ENCODE measurements at places on chromosomes 1 and 21.
A peak's percentile ranks its signal among the peaks of the same experiment; 100 is the strongest.

DNA sequence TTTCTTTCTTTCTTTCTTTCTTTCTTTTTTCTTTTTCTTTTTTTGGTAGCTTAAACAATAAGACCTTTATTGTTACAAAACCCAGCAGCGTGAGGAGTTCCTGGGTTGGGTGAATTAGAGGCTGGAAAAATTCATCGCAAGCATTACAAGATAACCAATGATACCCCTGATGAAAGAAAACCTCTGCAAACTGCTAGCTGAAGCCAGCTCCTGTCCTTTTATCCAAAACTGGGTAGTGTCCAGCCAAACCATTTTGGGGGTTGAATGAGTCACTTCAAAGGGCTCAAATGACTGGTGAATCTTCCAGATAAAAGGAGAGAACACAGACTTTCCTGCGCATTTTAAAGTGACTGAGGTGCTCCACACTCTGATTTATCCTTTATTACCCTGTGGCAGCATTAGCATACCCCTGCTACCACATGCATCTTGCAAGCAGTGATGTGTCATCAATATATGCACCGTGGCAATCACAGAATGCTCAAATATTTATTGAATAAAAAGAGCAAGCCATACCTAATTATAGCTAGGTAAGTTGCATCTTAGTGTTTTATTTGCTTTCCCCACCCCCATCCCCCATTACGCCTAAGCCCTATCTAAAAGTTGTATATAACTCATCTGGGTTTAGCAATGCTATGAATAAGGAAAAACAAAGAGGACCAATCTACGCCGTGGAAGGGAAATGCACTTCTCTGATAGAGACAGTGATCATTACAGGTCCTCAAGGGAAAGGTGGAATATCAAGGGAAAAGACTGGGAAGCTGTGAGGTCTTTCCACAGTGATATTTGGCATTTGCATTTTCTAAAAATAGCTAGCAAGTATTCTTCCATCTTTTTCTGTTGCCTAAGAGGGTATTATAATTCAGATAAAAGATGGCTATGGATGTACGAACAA, 32.4 kb upstream of the CEP350 start:
- DNase-seq = no peak

DNA sequence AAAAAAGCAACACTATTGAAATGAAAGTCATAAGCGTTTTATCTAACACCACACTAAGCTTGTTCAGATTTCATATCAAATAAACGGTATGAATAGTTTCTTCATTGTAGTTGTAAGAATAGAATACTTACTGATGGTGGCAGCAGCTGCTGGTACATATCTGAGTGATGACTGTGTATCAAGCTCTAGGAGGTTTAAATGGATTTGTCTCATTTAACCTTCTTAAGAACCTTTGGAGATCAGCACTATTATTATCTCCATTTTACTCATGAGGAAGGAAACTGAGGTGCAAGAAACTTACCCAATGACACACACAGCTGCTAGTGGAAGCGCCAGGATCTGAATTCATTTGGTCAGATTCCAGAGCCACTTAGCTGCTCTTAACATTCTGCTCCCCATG, 104.0 kb downstream of the EIF4G3 start:
- DNase-seq = peak; percentile 35

DNA sequence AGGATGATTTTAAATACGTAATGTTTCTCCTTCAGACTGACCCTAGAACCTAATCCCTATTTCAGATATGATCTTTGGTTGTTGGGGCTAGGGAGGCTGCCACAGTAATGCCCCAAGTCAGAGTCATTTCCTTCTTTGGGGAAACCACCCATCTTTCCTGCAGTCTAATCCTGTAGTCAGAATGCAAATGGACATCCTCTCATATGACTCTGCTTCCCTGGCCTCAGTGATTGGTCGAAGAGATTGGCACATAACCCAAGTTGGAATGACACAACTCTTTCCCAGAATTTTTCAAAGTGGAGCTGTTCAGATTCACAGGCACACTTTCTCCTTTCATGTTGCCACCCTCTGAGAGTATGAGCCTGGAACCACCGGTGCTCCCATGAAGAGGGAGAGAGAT, 58.8 kb upstream of the ZNF644 start:
- DNase-seq = no peak

- DNase-seq = peak; percentile 86
Measured at GRCh38 chr1:111481387-111482221, 7.8 kb downstream of the C1orf162 start.

- no peak for DNase-seq
Measured at GRCh38 chr1:234400773-234401172, 27.5 kb downstream of the COA6 start.

- no peak for DNase-seq
Measured at GRCh38 chr1:39569034-39569433, 7.6 kb downstream of the PABPC4 start.

GRCh38 chr1:226577401-226578180, 29.0 kb downstream of the STUM start:
- no peak for DNase-seq

GRCh38 chr21:45971616-45972352, 9.8 kb upstream of the COL6A1 start:
- no peak for DNase-seq

GRCh38 chr1:60950224-60951063, 131.9 kb upstream of the NFIA start:
- DNase-seq = no peak

DNA sequence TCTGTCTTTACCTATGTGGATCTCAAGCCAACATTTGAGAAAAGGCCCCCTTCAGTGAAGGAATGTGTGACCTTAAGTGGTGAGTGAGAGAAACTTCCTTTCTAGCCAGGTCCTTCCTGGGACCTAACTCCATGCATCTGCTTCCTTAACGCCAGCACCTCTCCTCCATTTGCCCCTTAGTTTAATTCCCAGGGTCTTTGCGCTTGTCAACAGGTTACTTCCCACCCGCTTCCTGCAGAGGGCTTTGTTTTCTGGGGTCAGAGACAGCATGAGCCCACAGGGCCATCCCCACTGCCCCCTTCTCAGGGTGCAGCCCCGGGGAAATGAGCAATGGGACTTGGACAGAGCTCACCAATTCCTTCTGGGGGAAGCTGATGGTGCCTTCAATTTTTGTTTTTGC, 54.8 kb downstream of the EVA1C start:
- no peak for DNase-seq

- DNase-seq = no peak
Measured at GRCh38 chr1:67367370-67368045, 59.8 kb downstream of the IL12RB2 start.

GRCh38 chr21:45998276-45998701, 16.7 kb downstream of the COL6A1 start:
- DNase-seq = no peak

DNA sequence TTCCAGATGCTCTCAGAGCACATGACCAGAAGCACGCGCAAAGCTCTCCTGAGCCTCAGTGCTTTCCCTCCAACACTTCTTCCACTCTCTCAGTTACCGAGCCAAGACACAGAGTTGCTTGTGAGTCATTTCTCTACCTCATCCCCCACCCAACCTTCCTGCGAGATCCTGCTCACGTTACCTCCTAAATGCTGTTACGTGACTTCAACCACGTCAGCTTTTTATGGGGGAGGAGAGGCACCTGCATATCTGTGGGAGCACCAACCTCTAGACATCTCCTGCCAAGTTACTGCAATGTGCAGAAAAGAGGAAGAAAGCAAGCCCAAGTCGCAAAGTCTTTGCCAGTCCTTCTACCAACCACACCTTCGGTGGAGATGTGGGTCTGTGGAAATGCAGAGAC, 27.2 kb upstream of the ERG start:
- DNase-seq = no peak

GRCh38 chr1:64236541-64236954, 33.1 kb downstream of the UBE2U start:
- DNase-seq = no peak

- DNase-seq = no peak
Measured at GRCh38 chr1:229699613-229700267, 73.7 kb downstream of the URB2 start.

DNA sequence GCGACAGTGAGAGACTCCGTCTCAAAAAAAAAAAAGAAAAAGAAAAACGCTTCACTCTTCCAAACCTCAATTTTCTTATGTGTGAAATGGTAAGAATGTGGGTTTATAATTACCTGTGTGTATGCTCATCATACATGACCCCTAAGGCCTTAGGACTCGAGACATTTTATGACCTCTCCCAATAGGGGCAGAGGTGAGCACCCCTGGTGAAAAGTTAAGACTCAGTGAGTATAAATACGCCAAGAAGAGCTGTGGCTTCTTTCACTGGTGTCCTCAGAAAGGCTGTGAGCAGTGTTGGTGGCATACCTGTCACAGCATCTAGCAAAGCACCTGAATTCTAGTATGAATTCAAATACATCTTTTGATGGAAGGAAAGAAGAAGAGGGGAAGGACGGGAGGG, 7.8 kb upstream of the FCMR start:
- DNase-seq = no peak

DNA sequence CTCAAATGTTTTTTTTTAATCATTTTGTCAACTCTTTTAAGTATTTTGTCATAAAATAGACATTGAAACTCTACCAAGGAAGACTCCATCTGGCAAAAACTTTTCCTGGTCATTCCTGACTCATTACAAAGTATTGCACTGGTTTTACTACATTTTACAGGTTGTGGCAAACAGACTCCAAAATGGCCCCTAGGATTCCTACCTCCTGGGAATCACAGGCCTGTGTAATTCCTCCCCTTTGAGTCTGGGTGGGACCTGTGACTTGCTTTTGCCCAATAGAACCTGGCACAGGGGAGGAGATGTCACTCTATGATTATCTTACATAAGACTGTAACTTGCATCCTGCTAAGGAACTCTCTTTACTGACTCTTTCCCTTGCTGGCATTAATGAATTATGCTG, 123.6 kb upstream of the KCNJ6 start:
- DNase-seq = no peak

- DNase-seq = no peak
Measured at GRCh38 chr1:51897699-51898031, 19.1 kb upstream of the NRDC start.

DNA sequence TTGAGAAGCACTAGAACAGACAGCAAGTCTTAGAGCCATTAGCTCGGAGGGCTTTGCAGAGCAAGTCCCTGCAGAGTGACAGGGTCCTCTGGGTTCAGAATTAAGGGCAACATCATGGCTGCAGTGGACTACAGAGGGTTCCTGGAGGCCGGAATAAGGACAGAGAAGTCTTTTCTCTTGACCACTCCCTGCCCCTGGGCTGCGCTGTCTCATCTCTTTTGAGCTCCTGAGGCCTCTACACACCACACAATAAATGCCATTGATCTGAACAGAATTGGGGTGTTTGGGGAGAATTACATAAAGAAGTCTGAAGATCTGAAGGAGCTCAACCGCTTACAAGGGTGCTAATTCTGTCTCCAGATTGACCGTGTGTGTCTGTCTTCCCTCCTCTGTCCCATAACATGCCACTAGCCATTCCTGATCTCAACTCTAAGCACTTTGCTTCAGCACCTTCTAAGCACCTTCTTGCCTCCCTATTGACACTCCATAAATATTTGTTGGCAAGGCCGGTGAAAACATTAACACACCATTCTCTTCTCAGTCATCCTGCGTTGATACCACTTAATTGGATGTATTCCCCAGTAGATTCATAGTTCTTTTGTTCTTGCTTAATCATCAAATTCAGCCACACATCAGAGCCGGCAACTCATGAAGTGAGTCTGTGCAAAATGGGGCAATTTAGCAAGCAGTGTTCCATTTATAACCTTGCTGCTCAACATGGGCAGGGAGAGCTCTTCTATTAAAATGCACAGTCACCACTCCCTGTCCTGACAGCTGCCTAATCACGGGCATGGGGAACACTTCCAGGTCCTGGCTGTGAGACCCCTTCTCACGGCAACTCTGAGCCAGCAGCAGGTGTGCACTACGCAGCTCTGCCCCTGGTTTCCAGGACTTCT, 49.7 kb downstream of the NMNAT2 start:
- no peak for DNase-seq

DNA sequence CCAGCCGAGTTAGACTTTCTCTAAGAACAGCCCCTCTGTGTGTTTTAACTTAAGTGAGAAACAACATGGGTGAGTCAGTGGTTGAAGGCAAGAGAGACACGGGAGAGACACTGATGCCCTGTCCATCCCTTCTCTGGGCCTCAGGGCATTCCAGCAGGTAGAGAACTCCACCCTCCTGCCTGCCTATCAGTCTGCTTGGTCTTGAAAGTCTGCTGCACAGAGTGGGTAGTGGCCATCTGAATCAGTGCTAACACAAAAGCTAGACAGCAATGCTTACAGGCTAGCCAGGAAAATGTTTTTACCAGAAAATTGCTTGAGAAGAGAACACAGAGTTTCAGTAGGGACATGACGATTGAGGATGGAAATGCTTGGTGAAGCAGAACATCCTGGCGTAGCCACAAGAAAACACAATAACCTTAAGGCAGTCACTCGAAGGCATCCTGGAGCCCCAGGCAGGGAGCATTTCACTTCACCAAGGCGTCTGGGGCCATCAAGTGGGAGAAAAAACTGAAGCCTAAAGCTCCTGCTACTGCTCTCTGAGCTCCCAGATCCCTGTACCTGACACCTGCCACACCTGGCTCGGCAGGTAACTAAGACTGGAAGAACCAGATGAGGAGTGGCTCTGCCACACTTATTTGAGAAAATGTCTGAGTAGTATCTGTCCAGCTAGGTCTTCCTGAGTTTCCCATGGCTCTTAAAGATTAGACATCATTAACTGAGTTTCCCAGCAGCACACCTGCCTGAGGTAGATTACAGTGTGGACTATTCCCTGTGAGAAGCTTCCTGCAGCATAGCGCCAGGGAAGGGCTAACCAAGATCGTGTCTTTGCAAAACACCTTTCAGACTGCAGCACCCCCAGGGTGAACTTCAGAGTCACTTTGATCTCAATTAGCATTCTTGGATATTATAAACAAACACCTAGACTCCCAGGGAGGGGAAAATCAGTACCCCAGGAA, 18.1 kb upstream of the LBR start:
- DNase-seq = no peak

DNA sequence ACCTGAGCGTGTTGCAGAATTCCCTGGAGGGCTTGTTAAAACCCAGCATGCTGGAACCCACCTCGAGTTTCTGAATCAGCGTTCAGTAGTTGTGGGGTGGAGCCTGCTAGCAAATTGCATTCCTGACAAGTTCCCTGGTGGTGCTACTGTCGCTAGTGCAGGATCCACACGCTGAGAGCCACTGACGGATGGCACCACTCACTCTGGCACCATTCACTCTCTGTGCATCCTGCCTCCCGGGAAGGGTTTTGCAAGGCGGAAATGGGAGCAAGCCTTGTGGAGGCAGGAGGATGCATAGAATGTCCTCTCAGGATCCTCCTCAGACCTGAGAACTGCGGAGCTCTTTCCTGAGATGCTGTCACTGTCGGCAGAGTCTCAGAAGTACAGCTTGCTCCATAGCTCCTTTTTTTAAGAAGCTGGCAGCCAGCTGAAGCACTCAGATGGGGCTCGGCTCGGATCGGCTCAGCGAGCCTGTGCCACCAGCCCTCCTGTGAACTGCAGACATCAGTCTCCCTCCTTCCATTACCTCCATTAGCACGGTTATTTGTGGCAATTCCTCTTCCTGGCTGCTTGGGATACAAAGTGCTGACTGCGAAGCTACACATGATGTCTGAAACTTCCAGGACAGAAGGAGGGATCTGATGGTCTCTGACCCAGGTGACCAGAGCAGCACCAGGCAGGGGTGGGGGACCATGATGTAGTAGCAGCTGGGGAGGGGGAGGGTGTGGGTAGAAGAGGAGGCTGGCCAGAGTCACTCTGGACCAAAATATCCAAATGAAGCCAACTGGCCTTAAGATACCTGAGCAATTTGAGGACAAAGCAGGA, 89.6 kb downstream of the C1orf94 start:
- no peak for DNase-seq
